AG04449 (cell line): ENCODE measurements at places on chromosomes 7 and 10.
A peak's percentile ranks its signal among the peaks of the same experiment; 100 is the strongest.

GRCh38 chr10:129880191-129880870, 83.7 kb downstream of the EBF3 start:
- DNase-seq, result no peak

- DNase-seq, result no peak
These were observed 481.4 kb downstream of the GALNT17 start for GRCh38 chr7:71613313-71613712.

GRCh38 chr10:44921506-44921905, 10.4 kb downstream of the TMEM72 start:
- no peak for DNase-seq

DNA sequence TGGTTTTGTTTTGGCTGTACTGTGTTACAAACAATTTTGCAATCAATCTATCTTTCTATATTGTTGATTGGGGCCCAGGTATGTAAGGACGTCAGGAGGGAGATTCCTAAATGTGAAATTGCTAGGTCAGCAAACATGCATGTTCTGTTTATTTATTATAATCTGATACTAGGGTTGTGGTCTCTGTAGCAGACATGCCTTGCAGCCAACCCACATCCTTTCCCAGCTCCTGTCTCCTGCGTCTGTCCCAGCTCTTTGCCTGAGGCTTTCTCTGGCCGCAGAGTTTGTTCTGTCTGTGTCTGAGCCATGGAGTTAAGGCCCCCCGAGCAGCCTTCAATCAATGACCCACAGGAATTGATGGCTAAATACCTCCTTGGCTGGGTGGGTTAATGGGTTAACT, 124.0 kb upstream of the ZEB1 start:
- DNase-seq, result no peak

GRCh38 chr7:66297579-66297978, 92.4 kb downstream of the TPST1 start:
- no peak for DNase-seq

GRCh38 chr7:152858761-152859160, 99.2 kb downstream of the ACTR3B start:
- no peak for DNase-seq

DNA sequence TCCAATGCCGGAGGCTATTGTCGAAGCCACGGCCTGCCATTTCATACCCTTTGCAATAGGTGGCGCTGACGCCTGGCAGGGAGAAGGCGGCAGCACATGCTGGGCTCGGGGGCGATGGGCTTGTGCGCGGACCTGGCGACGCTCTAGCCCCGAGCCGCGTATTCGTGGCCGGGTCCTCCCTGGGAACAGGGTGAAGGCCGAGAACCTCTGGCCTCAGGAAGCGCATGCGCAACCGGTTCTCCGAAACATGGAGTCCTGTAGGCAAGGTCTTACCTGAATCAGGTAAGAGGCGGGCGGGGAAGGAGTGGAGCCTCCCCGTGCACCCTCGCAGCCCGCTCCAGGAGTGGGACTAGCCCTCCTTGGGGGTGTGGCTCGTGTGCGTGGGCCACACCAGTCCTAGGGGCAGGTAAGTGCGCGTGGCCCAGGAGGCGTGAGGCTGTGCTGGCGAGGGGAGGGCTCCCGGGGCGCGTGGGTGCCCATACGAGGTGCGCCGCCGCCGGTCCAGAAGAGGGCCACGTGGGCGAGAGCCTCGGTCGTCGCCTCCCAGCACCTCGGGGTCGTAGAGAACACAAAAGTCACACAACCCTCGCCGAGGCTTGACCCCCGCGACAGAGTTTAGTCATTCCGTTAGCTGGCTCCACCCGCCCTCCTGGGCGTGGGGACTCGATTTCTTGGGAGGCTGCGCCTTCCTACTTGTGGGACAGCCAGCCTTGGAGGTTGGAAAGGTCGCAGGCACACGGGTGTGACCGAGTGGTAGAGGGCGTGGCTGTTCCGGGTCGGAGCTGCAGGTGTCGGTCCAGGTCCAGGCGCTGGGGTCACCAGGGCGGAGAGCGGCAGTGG, 5.6 kb upstream of the MEST start:
- DNase-seq, result no peak

DNA sequence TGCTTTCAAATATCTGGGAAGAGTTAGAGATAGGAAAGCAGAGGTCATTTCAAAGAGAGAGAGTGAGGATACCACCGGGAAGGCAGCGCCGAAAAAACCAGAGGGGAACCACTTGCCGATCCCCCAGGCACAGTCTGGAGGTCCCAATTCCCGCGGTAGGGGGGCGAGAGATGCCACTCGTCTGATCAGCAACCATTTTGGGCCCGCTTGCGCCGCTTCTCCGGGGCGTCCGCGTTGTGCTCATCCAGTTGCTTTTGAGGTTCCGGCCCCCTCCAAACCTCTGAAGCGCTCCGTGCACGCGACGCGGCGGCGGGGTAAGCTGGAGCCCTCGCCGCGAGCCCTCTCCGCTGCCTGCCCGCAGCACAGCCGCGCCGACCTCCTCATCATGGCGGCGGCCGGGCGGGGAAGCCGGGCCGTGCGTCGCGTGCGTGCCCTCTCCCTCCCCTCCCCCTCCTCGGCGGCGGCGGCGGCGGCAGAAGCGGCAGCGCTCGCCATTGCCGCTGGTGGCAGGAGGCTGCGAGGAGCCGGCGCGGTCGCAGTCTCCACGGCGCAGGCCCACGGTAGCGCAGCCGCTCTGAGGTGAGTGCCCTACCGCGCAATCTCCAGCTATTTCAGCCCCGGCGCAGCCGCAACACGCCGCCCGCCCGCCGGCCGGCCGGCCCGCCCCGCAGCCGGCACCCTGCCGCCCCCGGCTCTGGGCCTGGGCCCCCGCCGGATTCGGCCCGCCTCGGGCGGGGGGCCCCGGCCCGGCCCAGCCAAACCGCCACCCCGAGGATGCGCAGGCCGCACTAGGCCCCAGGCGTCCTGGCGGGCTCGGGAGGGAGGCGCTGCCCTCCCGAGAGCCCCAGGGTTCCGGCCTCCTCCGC, at the start of gene NRF1:
Gene NRF1, plus strand, starts transcription at position 475 of the 866 bp plus-strand sequence. CDS start 45,632 bp downstream, outside the sequence.
- DNase-seq, result peak; percentile 19

DNA sequence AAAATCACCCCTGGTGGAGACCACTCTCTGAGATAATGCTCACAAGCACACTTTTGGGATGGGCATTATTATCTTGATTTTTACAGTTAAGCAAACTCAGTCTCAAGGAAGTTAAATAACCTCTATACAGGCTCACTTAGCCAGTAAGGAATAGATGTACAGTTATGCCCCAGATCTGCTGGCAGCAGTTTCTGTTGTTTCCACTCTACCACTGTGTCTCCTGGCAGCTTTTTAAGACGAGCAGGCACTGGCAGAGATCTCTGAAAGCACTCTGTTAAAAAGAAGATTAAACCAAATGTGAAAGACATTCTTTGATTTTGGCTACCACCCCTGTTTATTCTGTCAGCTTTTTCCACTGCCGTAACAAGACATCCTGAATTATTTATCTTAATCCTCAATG, 73.2 kb downstream of the SRI start:
- DNase-seq, result no peak

DNA sequence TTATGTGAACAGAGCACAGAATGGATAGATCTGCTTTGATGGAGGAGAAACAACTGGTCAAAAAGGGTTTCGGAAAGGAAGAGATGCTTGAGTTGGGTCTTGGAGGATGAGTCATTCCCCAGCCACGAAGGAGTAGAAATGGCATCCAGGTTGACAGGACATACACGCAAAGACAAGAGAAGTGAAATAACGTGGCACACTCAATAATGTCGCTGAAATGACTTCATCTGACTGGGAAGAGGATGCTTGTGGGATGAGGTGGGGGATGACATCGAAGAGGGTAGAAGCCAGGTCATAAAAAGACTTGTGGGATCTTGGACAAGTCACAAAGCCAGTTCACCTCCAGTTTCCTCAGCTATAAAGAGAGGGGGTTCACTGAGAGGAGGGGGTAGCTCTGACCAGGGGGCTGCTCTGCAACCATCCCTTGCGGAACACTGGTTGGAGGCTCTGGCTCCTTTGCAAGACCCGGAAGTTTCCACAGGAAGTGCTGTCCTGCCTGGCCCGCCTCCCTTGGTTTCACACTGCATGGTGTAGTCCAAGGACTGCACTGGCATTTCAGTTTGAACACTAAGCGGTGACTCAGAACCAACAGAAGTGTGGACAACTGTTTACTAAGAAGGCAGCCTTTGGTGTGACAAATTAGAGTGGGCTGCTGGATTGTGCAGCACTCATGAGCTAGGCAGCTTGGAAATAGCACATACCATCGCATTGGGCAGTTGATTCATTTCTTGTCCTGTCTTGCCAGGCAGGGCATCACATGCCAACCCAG, 189.9 kb upstream of the ADO start:
- no peak for DNase-seq

- no peak for DNase-seq
These were observed 432.2 kb downstream of the DPP6 start for GRCh38 chr7:154484406-154484805.

DNA sequence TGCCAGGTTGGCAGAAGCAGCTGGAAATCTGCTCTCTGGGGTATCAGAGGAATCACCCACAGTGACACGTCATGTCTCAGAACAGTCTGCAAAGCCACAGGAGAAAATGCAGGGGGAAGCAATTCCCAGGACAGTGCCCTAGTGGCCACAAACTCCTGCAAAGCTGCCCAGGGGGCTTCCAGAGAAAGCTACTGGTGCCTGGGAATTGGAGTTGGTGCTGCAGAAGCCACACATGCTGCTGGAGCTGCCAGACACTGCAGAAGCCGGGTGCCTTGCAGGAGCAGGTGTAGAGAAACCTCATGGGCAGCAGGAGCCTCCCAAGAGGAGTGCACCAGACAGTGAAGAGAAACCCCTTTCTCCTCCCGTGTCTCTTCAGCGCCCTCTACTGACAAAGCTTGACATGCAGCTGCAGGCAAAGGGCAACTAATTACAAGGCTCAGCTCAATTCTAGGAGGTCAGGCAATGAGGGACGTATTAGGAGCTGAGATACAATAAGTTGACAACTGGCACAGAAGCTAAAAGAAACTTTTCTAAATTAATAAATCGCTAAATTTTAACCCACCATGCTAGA, 30.2 kb upstream of the NUB1 start:
- DNase-seq, result no peak
